ENCODE measurements at places on chromosomes 3 and 15.

DNA sequence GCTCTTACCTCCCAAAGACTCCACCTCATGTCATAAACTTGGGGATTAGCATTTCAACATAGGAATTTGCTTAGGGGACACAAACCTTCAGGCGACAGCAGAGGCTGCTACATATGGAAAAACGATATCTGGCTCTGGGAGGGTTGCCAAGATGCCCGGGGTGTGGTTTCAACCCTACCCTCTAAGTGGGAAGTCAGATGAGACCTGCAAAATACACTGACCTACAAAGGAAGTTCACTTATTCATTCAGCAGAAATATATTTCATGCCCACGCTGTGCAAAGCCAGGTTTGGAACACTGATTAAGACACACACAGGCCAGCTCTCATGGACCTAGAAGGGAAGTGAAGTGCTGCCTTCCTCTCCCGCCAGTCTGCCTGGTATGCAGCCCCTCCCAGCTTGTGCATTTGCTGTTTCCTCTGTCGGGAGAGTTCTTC is 239.3 kb downstream of the FEZF2 start:
- no peak for DNase-seq

- no peak for DNase-seq
Observed at GRCh38 chr3:15795651-15796308, 2.0 kb downstream of the ANKRD28 start.

GRCh38 chr3:143896486-143896885 is 48.2 kb upstream of the SLC9A9 start:
- DNase-seq, result no peak

- no peak for DNase-seq
Observed at GRCh38 chr3:133962849-133963248, 66.9 kb downstream of the SLCO2A1 start.

DNA sequence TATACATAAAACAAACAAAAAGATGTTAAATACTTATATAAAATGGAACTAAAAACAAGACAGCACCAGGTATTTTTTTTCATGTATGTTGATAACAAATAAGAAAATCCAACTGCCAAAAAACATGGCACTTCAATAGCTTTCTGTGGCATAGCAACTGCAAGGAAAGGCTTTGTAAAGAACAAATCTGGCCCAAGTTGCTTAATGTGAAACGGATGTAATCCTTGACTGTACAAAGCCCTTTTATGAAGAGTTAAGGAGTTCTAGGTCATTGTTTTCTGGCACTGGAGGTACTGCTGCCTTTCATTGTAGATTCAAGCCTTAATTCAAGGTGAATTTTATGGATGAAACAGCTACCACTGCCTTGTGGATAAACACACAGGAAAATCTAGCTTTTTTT is 68.8 kb upstream of the SLC12A8 start:
- DNase-seq, result no peak

DNA sequence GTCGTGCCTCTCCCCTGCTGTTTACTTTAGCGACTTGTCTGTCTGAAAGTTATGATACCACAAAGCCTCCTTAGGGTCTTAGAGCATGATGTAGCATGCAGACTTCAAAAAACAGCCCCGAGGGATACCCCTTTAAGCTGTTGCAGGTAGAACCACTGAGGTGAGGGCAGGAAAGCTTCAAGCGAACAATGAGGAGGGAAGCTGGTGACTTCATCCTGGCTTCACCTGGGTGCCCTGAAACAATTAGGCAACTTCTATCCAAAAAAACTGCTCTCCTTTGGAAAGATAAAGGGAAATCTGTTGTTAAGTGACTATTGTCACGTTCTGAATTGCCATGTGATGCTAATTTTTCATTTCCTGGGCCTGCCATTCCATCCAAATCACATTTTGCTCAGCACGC is 231.6 kb downstream of the SOX2 start:
- DNase-seq, result no peak

- DNase-seq, result no peak
Observed at GRCh38 chr3:177599326-177599725, 402.0 kb upstream of the TBL1XR1 start.

DNA sequence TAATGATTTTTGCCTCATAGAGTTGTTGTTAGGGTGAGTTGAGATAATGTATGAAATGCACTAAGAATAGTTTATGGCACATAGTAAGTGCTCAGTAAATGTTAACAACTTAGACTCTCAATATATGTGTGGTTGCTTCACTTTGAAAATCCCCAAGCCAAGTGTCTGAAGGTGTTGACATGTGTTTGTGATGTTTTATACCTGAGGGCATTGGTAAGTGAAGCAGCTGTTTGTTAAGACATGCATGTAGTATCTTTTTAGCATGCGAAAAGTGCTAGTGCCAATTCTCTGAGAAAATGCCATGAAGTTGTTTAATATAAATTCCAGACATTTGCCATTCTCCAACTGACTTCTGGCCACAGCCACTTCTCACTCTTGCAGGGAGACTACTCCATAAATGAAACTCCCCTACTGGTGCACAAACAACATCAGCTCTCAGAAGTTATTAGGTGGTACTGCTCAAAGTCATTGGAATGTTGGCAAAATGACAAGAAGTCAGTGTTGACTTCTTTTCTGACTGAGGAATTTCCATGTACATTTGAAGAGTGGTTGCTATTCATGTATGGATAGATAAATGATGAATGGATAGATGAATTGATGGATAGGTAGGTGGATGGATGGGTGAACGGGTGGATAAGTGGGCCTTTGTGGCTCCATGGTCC is 103.6 kb upstream of the NUDT16 start:
- no peak for DNase-seq

DNA sequence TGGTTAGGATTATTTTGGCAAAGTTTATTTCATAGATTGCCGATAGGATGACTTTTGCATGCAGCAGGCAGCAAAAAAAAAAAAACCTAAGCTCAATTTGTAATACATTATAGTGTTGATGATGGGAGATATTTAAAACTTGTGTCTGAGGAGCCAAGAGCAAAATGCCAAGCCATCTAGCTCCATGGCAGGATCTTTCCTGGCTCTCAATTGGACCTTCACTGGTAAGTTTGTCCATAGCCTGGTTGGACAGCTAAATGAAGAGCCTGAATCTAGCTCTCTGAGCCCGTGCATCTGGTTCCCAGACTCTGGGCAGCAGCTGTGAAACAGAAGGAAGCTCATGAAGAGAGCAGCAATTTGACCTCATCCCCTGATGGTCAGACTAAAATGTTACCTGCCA is 17.5 kb downstream of the STAC start:
- no peak for DNase-seq

GRCh38 chr3:71873093-71873611 is 88.2 kb upstream of the PROK2 start:
- no peak for DNase-seq

GRCh38 chr15:50758712-50759205 is 6.7 kb downstream of the SPPL2A start:
- DNase-seq, result no peak

DNA sequence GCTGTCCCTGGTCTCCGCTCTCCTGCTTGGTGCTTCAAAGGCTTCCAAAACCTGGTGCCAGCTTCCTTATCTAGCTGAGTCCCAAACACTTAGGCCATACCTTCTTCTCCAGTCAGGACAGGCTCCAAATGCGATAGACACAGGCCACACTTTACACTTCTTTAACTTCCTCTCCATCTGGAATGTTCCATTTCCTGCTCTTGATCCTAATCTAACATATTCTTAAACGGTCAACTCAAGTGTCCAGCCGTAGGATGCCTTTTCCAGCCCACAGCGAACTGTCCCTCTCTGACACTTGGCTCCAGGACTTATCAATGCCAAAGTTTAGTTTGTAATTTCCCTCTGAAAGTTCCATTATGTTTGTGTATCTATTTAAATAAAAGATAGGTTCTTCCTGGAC is 19.2 kb upstream of the PLA2G4F start:
- no peak for DNase-seq
